ENCODE measurements at places on chromosomes 4 and X.

DNA sequence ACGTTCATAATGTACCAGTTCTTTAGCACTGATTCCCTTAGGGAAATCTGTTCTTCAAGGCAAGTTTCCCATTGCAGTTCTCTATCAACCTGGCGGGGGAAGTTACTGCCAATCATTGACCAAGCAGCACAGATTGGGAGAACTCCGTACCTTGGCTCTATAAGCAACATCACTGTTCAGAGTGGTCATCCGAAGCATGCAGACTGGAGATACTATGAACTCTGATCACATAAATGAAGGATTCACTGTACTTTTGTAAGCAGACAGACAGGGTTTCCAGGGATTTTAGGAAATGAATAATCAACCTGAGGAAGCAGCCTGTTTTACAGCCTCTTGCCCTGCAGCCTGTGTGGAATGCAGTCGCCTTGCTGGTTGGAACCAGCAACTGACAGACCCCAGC lies 63.8 kb upstream of the WWC2 start:
- no peak for DNase-seq

- no peak for DNase-seq
These were observed 665.6 kb upstream of the CPEB2 start for GRCh38 chr4:14336656-14337055.

GRCh38 chr4:37693450-37694190 lies 7.4 kb upstream of the RELL1 start:
- no peak for DNase-seq

DNA sequence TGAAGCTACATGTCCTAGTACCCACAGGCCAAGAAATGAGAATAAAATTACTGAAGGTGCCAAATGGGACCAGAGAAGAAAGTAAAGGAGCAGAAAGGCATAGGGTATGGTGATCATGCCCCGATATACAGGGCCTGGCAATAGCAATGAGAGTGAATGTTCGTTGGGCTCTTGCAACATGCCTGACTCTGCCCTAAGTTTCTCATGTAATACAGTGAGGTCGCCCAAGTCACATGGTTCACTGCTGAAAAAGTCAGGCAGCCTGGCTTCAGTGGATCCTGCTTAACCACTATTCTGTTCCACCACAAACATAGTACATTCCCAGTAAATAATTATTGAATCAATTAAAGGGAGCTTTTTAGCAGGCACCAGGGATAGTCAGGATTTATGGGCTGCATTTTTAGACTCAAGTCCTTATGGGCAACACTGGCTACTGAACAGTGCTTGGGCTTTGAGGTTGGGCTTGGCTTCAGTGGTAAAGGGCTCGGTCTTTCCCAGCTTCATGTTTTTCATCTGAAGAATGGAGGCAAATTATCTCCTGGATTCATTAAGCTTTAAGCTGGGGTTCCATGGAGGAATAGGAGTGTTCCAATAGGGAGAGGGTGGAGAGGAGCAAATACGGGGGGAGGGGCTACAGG lies 67.1 kb upstream of the ZNF518B start:
- DNase-seq: no peak

DNA sequence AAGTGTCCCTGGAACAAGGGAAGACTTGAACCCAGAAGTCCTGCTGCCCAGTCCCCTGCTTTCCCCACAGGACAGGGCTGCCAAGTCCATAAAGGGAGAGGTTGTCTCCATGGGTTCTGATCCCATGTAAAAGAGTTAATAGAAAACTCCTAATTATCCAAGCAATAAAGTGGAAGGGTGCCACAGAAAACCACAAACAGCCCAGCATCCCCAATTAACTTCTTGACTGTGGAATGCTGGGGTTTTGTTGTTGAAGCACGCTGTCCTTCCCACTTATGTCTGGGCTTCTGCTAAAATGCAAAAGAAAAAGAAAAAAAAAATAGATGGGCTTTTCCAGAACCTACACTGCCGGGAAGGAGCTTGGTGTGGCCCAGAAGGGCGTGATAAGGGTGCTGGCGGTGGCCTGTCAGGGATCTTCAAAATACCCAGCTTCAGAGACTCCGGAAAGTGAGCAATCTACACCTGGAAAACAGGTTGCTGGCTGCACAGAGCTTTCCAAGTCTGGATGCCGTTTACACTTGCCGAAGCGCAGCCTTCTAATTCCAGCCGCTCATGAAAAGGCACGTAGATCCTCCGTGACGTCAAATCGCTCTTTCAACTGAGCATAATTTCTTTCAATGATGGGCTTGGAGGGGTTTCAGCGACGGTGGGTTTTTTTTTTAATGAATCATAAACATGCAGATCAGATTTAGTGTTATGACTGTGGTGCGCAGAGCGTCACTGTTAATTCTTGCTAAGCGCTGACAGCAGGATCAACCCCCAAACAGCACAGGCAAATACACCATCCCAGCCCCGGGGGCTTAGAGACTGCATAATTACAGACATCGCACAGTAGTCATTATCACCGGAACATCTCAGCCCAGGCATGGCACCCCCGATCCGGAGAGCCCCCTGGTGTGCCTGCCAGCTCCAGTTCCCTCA lies 197.6 kb downstream of the BCOR start:
- peak; percentile 60 for DNase-seq

- no peak for DNase-seq
These were observed 567.7 kb downstream of the MAGEB5 start for GRCh38 chrX:26783512-26784225.

DNA sequence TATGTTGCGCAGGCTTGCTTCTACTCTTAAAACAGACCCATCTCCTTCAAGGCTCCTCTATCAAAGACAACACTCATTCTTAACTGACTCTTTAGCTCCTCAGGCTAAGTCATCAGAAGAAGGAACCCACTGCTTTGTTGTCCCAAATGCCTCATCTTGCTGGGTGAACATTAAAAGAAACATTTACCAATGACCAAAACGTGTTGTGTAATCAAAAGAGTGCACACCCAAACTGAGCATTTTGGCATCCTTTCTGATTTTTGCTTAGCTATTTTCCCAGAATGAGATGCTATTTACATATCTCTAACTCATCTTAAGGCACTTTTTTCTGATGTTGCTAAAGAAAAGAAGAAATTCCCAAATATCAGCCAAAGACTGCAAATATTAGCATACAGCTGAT lies 131.7 kb upstream of the VCX3A start:
- no peak for DNase-seq

DNA sequence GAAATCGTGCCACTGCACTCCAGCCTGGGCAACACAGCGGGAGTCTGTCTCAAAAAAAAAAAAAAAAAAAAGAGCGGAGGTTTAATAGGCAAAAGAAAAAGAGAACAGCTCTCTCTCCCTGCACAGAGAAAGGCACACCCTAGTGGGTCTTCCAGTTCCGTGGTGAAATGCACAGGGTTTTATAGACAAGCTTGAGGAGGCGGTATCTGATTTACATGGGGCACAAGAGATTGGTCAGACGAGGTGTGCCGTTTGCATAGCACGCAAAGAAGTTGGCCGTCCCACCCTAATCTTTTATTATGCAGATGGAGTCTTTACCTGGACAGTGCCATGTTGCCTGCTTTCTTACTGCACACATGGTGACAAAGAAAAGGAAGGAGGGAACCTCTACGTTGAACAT lies 33.5 kb upstream of the REST start:
- peak; percentile 41 for DNase-seq

DNA sequence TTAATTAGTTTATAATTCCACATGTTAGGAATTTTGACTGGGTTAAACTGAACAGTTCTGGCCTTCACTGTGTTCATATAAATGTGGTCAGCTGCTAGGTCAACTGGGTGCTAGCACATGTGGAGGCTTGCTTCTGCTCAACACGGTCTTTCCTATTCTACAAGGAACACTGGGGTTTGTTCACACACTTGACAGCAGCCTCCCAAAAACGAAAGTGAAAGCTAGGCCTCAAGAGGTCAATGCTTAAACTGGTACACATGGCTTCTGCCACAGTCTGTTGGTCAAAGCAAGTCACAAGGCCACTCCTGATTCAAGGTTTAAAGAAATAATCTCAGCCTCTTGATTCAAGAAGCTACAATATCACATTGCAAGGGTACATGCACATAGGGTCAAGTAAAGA lies 126.5 kb downstream of the QDPR start:
- DNase-seq: no peak

GRCh38 chr4:142846108-142846728 lies at the start of gene INPP4B:
TSS of gene INPP4B (minus strand) at chr4:142846301.
- peak; percentile 28 for DNase-seq

DNA sequence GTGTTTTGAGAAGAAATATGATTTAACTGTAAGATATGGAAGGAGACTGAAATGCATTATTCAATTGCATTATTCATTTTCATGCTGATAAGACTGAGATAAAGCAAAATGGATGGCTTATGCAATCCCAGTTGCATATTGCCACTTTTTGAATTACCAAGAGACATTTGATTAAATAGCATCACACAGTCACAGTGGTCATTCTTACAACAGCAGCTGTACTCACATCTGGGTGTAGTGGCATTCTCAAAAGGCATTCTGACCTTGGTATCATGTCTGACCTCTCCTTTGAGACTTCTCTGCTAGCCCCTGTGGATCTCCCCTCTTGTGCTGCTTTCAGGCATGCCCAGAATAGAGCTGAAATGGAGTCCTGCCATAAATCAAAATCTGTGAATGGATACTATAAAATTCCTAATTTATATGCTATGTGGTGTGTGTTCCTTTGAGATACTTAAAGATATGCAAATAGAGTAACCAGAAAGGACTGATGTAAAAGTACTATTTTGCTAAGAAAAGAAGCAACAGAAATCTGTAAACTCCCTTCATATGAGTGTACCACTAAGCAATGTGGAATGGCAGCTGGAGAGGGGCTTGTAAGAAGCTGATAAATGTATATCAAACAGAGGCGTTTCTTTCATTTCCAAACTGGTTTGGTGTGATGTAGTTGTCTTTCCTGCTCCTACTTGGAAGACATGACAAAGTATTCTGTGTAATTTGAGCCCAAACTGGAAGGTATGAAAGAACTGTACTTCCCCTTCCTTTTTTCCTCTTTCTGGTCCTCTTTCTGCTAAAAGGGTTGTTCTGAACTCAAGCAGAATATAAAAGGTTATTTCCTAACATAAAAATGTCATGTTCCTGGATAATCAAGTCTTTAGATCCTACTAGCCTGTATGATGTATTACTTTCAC lies 25.4 kb upstream of the METAP1 start:
- no peak for DNase-seq

DNA sequence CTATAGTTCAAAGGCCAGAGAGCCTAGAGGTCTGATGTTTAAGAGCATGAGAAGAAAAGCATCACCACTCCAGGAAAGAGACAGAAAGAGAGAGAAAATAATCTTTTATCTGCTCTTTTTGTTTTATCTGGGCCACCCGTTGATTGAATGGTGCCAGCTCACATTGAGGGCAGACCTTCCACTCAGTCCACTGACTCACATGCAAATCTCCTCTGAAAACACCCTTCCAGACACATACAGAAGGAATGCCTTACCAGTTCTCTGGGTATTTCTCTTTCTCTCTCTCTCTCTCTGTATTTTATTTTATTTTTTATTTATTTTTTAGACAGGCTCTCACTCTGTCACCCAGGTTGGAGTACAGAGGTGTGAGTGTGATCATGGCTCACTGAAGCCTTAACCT lies 252.5 kb downstream of the DTHD1 start:
- DNase-seq: no peak

DNA sequence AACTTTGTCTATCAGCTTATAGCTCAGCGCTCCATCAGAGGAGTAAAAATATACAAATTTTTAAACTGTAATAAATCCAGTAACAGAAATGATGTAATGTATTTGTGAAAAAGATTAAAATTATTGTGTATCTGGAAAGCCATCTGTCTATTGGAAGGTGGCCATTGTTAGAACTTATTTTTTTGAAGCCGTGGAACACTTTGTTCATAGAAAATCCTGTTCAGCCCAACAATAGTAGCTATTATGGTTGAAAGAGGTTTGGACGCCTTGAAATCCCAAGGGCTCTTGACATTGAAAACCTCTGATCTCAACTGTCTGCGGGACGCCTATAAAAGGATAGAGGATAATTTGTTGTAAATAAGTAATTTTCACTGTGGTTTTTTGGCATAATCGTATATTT lies 98.3 kb downstream of the RAPGEF2 start:
- DNase-seq: no peak

All from NCI-H526 treated with DMSO at 0.1 percent for 48 hours (cell line).